ENCODE measurements at places on chromosomes 16 and 17.
A peak's percentile ranks its signal among the peaks of the same experiment; 100 is the strongest.

DNA sequence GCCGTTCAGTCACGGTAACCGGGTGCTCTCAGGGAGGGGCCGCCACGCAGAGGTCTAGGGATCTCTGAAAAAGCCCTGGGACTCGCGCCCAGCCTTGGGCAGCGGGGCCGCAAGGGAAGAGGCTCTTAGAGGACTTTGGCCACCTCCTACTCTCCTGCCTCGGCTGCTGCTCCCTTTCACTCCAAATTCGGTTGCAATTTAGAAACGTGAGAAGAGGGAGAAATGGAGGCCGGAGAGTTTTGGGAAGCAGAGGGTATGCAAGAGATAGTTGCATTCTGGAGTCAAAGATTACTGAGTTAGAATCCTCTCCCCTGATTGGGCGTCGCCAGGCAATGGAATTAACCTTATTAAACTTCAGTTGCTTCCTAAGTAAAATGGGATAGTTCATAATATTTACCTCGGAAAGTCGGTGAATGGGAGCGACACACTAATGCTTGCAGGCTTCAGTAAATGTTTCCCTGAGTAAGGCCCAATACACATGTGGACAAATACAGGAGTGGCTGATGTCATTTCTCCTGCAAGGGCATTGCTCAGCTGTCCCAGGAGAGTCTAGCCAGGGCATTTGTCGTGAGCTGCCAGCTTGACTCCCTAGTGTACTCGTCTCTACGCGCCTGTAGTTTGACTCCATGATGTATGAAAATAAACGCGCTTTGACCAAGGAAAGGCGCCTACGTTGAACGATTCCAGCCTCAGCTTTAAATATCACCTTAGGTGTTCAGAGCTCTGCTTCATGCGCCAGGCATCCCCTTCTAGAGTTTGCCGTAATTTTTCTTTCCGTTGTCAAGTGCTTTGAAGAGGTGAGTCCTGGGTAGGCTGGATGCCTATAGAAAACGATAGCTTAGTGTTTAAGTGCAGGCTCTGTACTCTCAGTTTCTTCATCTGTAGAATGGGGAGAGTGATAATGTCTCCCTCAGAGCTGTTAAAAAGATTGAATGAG is 667 bp downstream of the OGFOD1 start:
- no peak for DNase-seq

- no peak for DNase-seq
Measured at GRCh38 chr17:12665263-12666210, at the start of gene MYOCD. Gene MYOCD, plus strand, starts transcription at chr17:12665890. Its CDS starts 299 bp downstream, at chr17:12666189.

DNA sequence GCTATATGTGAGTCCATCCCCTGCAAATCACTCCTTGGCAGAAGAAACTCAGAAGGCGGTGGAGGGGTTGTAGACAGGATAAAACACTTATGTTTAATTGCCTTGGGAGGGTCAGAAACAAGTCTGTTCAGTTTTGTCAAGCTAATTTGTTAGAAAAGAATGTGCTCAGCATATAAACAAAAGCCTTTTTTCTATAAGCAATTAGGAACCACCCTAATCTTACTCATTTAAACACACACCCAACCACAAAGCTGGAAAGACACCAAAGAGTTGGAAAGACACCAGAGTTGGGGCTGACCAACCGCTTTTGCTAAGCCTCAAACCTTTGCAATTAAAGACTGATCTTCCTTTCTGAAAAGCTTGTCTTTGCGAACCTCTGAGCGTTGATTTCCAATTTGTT is 439.2 kb upstream of the ERCC4 start:
- DNase-seq = no peak

DNA sequence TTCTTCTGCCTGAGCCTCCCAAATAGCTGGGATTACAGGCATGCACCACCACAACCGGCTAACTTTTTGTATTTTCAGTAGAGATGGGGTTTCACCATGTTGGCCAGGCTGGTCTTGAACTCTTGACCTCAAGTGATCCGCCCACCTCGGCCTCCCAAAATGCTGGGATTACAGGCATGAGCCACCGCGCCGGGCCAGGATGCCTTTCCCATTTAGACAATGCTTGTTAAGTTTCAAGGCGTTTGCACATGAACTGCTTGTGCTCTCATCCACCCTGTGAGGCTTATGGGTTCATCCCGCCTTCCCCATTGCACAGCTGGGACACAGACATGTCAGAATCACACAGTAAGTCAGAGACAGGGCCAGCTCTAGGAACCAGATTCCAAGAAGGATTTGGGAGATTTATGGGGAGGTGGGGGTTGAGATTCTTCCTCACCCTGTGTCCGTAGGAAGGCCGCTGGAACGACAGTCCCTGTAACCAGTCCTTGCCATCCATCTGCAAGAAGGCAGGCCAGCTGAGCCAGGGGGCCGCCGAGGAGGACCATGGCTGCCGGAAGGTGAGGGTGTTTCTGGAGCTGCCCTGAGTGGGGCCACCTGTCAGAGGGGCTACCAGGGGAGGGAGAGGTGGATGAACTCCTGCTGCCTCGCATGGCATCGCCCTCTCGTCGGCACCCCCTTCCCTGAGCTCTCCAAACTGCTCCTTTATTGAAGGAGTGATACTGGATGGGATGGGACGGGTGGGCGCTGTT is 46.3 kb downstream of the MRC2 start:
- DNase-seq = no peak

- DNase-seq = no peak
Measured at GRCh38 chr16:79977940-79978836, 377.7 kb upstream of the MAF start.

GRCh38 chr16:27433636-27434035 is 31.7 kb downstream of the IL21R start:
- DNase-seq = no peak

DNA sequence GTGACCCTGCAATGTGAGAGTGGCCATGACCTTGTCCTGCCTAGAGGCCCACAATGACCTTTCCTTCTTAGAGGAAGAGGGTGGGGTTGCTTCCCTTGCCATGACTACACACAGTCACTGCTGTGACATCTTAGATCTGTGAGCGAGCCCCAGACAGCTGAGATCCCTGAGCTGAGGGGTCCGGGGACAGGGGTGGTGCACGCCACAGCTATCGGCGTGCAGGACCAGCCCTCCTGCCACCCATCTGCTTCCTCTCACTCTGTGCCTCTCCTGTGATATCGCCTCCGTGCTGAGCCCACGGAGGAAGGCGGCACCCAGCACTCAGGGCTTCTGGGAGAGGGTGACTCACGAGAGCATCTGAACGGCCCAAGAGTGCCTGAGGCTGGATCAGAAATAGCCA is 35.2 kb downstream of the KIAA0513 start:
- DNase-seq = no peak

GRCh38 chr16:47258874-47259461 is 115.2 kb upstream of the NETO2 start:
- no peak for DNase-seq

- no peak for DNase-seq
Measured at GRCh38 chr16:48831076-48831722, 221.2 kb upstream of the N4BP1 start.

GRCh38 chr17:50145532-50146229 is 4.8 kb downstream of the PPP1R9B start:
- no peak for DNase-seq

DNA sequence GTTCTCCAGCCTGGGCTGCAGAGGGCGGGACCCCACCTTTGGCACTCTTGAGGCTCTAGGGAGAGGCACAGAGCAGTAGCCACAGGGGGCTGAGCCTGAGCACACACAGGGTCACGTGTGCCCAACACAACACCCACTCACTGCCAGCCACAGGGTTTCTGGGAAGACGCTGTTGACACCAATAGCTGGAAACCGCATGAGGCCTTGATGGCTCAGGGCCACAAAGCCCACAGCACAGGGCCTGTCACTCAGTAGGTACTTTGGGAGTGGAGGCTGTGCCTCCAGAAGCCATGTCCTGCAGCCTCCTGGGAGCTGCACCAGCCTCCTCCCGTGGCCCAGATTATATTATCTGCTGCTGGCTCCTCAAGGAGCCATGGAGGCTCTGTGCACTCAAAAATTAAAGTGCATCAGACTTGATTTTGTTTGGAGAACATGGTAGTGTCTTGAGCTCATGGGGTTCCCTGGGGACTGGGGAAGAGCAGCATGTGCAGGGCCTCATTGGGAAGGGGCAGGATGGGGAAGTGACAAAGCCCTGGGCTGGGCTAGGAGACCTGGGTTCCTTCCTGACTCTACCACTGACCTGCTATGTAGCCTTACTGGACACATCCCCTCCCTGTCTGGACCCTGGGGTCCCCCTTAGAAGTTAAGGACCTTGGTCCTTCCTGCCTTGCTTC is 12.5 kb upstream of the SREBF1 start:
- peak; percentile 73 for DNase-seq

GRCh38 chr16:80063031-80063712 is 462.6 kb upstream of the MAF start:
- no peak for DNase-seq

DNA sequence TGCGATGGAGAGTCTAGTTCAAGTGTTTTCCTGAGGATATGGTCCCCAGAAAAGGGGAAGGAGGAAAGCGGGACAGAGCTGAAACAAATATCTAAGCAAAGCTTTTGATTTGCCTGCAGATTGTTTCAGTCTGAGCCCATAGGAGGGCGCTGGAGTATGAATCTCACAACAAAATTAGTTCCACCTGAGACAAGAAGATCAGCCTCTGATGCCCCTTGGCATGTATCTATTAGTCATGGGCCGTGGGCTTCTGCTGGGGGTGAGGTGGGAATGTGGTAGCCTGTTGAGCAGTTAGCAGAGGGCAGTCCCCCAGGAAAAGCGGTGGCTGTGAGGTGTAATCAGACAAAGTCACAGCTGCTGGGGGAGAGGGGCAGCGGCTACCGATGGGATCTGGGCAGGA is 446.9 kb downstream of the CA10 start:
- DNase-seq = no peak

- DNase-seq = no peak
Measured at GRCh38 chr17:72145962-72146361, 25.1 kb downstream of the SOX9 start.

- no peak for DNase-seq
Measured at GRCh38 chr16:66677836-66678235, 18.7 kb downstream of the CMTM4 start.

DNA sequence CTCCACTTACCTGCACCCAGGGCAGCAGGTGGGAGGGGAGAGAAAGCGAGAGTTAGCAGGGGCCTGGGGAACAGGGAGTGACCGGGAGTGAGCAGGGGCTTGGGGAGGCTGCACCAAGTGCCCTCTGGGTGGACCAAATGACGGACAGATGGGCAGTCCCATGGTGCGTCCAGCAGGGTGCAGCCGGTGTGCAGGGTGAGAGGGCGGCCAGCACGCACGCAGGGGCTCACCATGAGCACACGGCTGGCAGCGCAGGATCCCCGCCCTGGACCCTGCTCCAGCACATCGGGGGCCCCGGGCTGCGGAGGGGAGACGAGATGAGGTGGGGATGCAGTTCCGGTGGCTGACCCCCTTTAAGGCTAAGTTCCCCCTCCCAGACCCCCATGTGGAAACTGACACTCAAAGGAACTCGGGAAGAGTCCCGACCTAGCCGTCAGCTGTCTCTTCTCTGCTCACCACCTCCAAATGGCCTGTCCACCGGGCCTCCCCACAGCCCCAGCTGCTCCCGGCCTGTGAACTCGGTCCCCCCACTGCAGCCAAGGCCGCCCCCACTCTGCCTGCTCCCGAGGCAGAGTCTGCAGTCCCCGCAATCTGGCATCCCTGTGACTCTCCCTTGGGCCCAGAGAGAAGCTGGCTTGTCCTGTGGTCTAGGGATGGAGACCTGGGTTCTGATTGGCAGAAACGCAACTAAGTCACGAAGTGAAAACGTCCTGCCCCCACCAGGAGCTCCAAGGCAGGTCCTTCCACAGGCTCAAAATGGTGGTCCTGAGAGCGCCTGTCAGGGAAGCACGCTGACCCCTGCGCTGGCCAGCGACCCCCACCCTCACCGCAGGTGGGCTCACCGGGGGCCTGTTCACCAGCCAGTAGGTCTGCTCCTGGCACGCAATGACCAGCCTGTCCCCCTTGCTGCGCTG is 2.9 kb downstream of the RGS11 start:
- no peak for DNase-seq

DNA sequence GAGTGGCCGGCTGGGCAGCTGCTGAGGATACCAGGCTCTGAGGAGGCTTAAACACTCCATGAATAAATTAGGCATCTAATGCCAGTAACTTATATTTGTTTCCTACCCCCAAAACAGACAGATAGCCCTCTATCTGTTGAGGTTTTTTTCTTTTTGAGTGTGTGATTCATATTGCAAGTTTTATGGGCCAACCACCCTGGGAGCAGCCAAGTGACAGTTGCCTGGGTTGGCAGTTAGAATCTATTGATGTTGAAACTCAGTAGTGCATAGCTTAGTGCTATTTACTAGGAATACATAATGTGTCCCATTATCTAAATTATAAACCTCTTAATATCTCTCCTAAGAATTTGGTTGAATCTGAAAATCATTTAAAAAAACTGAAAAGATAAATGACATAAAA is 397.4 kb downstream of the CA10 start:
- no peak for DNase-seq

DNA sequence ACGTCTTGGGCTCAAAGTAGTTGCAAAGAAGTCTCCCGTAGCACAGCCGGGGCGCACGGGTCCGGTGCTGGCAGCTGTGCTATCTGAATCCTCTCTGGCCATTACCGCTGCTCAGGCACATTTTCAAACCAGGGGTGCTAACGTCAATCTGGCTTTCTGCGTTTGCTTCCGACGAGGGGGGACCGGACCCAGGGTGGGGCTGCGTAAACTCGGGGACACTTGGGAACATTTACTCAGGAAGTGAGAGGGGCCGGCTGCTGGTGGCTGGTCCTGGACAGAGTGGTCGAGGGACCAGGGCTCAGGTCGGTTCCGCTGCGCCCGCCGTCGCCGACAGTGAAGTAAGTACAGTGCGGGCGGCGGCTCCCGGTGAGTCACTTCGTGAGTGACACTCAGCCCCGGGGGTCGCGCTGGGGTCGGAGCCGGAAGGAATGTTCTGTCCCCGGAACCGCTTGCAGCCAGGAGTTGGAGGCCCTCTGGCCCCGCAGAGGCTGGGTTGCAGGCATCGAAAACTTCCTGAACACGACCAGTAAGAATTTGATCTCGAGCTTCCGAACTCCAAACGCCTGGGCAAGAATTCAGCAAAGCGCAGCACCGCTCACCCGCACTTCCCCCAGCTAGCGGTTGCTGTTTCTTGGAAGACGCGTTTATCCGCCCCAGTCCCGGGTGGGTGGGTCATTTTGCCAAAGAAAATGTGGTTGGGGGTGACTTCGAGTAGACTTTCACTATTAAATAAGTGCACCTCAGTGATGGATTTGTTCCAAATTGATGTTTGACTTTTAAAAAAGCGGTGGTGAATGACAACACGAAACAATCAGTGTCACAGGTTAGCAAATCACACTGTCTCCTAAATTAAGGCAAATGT is 1.4 kb upstream of the HS3ST3B1 start:
- DNase-seq = no peak

Data from stimulated activated CD8-positive, alpha-beta memory T cell treated with anti-CD3 and anti-CD28 coated beads, Interleukin-12 subunit alpha, Interleukin-12 subunit beta, amount 100 ng/mL, for 1 hour (primary cell).